Anterior cingulate cortex (tissue), 58 donors: ENCODE measurements at places on chromosomes 1 and 21.

- no peak for DNase-seq
Measured at GRCh38 chr1:7372477-7373120, 398.5 kb upstream of the VAMP3 start.

DNA sequence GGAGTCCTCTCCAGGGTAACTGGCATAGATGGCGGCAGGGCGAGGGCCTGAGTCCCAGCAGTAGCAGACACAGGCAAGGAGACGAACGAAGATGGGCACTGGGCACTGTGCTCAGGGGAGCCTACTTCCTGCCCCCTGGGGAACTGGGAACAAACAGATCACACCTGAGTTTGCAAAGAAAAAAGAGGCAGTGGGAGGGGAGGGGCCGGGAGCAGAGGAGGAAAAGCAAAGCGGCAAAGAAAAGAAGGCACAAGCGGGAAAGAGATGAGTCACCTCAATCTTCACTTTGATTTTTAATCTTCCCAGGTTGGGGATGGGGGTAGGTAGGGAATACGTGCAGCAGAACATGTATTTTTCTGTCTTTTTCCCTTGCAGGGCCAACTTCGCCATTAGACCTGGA is 44.0 kb downstream of the ZSCAN20 start:
- no peak for DNase-seq

DNA sequence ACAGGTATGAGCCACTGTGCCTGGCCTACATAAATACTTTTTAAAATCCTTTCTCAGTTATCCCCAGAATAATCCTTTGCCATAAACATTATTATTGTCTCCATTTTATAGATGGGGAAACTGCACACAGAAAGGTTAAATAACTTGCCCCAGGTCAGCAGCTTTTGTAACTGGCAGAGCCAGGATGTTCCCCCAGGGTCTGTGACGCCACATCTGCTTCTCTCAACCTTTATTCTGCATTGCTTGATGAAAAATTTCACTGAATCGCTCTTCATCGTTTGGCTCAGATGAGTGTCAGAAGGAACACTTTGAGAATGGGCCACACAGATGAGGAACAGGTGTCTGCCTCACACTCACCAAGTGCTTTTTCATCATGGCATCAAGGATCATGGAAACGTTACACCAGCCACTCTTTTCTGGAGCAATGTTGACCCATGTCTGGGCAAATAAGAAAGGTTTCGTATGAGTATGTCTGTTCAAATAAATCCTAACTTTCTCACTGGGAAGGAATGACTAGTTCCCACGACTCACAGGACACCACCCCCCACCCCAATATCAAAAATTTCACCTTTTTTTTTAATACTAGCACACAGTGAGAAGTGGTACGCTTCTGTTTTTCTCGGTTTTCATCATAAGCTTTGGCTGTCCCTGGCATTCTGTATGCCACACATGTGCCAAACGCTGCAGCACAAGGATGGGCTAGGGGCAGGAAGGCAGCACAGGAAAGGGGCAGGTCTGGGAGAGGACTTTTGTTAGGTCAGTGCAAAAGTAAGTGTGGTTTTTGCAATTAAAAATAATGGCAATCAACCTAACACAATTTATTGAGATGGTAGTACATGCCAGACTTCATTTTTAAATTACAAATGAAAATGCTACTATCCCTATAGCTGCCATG is 9.0 kb upstream of the PTGFRN start:
- no peak for DNase-seq

DNA sequence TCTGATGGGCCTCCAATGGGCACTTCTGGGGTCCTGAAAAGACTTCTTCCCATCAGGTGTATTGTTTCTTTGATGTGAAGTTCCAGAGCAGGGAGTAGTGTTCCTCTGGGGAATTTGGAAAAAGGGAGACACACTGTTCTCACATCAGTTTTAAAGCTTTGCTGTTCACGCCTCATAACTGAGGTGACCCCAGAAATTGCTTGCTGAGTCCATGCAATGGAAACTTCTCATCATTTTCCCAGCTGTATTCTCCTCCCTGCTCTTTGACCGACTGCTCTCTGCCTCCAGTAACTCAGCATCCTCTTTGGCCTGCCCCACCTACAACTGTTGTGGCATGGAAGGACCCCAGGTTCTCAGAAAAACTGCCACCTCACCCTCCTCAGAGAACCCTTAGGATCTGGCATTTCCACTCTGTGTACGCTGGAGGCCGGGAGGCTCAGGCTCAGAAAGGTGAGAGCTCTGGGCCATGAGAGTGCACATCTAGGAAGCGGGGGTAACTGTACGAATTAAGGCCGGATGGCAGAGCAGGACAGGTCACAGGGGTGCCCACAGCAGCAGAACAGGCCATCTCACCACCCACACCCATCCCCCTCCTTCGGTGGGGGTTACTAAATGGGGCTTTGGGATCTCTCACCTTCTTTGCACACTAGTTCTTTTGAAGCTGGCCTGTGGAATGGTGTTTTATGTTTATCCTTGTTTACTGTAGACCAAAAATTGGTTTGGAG is 51.2 kb downstream of the STX6 start:
- no peak for DNase-seq

- DNase-seq: no peak
Measured at GRCh38 chr21:30117631-30118030, 49.0 kb downstream of the CLDN17 start.

DNA sequence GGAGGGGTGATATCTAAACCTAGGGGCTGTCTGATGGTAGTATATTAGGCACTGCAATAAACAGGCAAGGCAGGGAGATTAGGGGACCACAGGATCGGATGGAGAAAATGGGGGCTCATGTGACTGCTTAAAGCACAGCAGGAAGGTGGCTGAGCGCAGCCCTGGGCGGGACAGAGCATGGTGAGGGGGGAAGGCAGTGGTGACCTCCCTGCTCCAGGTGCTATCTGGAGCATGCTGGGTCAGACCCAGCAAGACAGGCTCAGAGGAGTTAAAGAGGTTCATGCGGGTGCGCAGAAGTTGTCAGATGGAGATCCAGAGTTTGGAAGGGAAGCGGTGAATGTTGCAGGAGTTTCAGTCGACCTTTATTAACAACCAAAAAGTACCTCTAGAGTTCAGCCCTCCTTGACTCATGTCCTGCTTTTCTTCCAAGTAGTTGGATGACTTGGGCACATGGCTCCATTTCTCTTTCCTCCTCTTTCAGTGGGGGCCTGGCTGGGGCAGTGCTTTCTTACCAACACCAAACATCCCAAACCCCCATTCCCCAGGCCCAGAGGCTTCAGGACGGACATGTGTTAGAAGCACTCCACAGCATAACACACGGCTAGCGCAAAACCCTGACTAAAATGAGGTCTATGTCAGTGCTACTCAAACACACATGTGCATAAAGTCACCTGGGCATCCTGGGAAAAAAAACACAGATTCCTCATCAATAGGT is 41.5 kb downstream of the CAPN9 start:
- DNase-seq: no peak

GRCh38 chr1:205748403-205749233 is 1.4 kb downstream of the NUCKS1 start:
- DNase-seq: no peak

DNA sequence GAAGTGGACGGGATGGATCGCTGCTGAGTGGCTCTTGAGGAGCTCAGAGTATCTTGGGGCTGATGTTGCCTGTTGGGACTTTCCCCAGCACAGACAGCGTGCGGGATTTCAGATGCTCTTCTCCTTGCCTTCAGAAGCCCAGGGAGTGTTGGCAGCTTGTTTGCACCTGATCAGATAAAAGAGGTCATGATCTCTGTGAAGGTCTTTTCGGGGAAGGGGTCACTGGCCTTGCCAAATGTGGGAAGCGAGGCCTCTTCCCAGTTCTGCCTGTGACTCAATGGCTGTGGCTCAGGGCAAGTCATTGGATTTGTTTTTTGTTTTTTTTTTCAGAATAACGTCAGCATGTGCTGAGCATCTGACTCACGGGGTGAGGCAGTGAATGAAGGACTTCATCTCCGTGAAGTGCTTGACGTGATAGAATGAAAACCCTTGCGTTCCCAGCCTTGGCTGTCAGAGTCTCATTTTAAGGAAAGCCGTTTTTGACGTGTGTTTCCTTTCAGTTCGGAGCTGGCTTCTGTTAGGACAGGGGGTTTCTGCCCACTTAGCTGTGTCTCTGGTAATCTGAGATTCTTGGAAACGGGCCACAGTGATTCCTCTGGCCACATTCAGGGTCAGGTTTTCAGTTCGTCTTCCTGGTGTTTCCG is 46.7 kb downstream of the GALNT2 start:
- DNase-seq: no peak

- no peak for DNase-seq
Measured at GRCh38 chr1:228754646-228755268, 19.5 kb downstream of the RHOU start.

DNA sequence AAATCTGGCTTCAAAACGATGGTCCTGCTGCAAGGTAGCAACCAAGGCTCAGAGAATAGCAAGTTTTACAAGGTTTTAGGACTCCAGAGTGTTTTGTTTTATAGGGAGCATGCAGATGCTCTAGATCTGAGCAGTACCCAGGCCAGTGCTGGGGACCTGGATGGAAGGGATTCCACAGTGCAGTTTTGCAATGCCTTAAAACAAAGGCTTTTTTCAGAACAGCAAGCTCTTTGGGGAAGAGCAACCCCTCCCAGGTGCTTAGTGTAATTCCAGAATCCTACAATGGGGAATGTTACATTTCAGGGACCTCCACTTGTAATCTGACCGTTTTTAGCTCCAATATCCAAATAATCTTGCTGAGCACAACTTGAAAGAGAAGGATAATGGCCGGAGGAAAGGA is 6.7 kb downstream of the ROR1 start:
- DNase-seq: no peak

GRCh38 chr21:46247699-46248421 is 19.3 kb upstream of the LSS start:
- DNase-seq: no peak

DNA sequence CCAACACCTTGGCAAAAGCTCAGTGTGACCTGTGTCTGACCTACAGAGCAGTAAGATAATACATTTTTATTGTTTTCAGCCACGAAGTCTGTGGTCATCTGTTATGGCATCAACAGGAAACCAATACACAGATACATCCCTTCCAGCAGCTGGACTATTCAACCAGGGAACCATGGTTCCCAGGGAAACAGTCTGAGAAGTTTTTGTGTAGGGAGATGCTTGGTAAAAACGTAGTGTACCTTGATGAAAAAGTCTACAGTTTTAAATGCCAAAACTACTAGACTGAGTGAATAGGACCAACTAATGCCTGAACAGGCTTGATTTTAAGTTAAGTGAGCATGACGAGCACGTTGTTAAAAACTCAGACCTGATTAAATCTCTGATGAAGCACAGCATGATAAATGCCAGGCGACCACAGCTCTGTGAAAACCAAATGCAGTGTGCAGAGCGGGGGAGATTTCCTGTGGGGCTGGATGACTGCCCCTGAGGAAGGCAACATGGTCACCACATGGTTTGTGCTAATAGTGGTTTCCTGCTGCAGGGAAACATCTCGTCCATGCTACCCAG is 228.9 kb downstream of the TNR start:
- no peak for DNase-seq

DNA sequence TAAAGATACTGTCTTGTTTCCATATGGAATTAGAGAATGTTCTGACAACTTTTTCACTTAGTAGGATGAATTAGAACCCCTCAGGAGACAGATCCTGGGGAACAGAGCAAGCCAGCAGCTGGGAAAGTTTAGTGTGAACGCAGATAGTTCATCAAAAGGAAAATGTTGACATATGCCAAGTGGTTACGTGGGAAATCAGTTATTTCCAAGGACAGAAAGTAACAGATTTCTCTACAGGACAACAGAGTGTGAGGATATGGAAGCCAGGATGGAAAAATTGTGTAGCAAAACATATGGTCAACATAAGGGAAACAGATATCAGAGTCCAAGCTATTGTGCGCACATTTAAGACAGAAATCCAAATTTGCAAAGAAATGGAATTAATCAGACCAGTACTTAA is 419.5 kb downstream of the LRRIQ3 start:
- no peak for DNase-seq

DNA sequence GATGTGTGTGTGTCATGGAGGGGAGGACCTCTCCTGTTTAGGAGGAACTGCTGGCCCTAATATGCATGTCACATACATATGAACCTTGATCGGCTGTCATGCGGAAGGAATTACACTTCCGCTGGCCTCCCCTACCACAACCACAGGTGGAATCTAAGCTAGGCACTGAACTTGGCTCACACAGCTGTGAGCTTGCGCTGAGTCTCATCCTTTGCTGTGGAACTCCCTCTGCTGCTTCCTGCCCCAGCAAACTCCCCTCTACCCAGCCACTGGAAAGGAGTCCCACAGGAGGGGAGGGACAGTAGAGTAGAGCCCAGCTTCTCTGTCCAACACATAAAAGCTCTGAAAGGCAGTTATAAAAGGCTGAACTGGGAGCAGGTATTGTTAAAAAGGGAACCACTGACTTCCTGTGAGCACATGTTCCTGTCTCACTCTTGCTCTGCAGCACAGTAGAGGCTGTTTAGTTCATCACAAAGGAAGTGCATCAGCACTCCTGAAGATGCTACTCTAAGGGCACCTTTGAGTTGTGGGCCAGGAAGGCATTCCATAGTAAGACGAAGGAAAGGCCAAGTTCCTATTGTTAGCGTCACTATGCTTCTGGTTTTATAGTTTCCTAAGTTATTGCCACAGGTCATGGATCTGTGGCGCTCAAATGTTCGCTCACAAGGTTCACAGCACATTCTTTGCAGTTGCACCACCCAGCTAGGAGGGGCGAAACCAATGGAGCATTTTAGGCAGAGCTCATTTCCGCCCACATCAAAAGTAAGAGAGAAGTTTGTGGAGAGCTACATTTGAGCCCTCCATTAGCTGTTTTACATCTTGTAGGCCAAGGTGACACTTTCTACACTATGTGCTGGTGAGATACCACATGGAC is 17.7 kb upstream of the PTPRC start:
- no peak for DNase-seq

DNA sequence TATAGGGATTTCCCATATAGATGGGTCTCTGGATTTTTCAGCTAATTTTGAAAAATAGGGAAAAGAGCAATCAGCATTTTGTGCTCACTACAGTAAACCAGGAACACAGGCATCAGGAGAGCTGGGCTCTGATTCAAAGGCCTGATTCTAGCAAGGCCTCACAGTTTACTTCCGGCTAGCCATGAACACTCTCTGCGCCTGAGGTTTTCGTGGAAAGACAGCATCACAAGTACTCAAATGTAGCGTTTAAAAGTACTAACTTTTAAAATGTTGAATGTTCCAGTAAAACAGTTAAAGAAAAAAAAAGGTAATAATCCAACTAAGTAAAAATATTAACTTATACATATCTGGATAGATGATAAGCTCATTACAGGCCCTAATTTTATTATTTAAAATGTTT is 120.6 kb downstream of the SLC45A1 start:
- DNase-seq: no peak
